ENCODE measurements at places on chromosomes 4 and X.

GRCh38 chr4:76881375-76881774 is 16.6 kb downstream of the SOWAHB start:
- no peak for DNase-seq

GRCh38 chrX:72296991-72297390 is 8.7 kb downstream of the CITED1 start:
- no peak for DNase-seq

DNA sequence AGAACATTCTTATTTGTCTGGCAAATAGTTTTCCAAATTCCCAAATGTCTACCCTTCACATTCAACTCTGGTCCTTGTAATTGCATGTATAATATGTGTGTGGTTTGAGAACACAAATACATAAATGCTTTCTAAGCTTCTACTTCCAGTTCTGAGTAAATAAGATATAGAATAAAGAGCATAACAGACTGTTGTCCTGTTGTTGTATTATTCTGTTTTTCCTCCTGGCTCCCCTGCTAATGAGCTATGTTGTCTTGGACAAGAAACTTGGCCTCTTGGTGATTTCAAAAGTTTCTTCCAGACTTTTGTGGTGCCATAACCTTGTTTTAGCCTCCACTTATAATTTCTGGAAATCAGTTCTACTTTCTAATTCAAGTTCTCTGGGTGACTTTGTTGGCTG is 75.3 kb upstream of the USP38 start:
- no peak for DNase-seq

DNA sequence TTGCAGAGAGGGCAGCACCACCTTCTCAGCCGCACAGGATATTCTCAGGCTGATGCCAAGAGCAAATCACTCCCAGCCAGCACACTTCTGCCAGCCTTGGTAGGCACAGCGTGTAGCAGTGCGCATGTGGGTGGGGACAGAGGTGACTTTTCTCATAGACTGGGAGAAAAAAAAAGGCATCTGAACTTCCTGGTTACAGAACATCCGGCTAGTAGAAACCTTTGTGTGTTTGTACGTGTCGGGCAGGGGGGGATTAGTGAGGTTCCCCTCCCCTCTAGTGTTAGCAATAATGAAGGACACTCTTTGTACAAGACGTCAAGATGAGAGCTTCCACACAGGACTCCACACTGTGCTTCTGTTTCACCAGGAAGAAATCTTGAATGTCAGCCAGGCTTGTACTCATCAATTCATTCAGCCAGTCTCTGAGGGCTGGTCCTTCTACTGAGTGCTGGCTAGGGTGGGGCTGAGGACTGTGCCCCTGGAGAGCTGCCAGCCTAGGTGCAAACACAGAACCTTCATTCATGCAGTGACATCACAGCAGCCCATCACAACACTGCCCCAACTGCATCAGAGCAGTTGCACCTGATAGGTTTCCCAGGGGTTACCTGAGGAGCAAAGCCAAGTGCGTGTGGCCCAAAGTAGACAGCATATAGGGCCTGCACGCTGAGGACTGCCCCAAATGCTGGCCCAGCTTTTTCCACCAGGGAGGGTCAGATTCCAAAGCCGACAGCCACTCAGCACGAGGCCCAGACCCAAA is 34.7 kb downstream of the SLC25A5 start:
- no peak for DNase-seq

DNA sequence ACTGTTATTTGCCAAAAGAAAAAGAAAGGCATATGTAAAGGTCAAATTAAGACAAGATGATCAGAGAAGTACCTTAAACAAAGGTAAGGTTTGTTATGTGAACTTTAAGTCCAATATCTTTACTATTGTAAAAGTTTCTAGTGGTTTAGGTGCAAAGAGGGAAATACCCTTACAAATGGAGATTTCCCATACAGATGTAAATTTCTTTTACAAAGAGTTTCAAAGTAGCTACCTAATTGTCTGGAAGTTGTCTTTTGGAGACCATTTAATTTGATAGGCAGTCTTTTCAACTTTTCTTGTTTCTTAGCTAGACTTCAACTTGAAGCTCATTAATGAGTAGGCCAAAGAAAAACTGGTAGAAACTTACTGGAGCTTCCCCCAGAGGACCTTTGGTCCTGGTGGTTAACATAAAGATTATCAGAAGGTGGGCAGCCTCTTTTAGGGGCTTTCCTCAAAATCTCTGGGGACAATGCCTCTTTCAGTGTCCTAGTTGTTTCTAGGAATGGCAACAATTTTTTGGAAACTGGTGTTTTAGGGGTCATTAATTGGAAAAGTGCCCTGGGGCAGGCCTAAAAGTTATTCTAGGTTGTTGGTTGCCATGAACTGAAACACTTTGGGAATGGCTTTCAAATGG is 297.3 kb downstream of the GUCY2F start:
- DNase-seq: no peak

- DNase-seq: no peak
Observed at GRCh38 chrX:54639018-54639345, 109.0 kb downstream of the GNL3L start.

- DNase-seq: no peak
Observed at GRCh38 chr4:119124352-119124751, 11.3 kb upstream of the MYOZ2 start.

- no peak for DNase-seq
Observed at GRCh38 chrX:1358793-1359476, 22.4 kb downstream of the IL3RA start.
